ENCODE measurements at places on chromosomes 2 and 18.
A peak's percentile ranks its signal among the peaks of the same experiment; 100 is the strongest.

GRCh38 chr18:27546991-27547390 is 361.9 kb upstream of the CHST9 start:
- DNase-seq, result no peak

- DNase-seq, result no peak
These were observed 550.7 kb downstream of the THSD7B start for GRCh38 chr2:137316075-137316474.

DNA sequence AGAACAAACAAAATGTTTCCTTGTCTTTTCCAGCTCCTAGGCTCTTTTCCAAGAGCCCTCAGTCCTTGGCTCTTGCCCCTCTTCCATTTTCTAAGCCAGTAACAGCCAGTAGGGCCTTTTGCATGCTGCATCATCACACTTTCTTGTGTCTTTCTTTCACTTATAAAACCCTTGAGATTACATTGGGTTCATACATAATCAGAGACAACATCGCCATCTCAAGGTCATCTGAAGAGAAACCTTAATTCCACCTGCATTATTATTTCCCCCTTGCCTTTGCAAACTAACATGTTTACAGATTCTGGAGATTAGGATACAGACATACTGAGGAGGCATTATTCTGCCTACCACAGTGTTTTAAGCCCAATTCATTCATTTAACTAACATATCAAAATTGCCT is 697.3 kb downstream of the TRIB2 start:
- no peak for DNase-seq

DNA sequence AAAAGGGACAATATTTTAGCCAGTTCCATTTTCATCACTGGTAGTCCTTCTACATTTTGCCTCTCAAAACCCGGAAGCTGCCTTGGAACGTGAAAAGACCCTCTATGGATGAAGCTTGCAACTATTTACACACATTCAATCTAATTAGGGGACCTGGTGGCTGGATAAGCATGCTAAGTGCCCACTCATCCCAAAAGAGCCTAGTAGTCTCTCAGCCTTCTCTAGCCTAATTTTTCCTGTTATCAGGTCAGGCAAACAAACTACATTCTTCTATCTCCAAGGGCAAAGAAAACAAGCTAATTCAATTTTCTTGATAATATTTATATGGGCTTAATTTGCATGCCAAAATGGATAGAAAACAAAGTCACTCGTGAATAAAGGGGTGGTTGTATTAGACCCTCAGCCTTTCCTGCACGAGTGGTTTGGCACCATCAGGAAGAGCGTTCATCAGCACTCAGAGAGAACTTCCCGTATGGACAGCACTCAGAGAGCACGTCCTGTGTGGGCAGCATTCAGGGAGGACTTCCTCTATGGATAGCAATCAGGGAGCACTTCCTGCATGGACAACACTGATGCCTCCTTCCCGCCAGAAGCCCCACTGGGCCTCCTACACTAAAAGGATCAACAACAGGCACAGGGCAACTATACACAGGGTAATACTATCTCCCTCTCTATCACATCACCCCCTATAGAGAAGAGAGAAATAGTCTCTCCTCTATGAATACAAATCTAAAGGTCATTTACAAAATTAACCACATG is 122.2 kb downstream of the RBMS1 start:
- DNase-seq, result no peak

DNA sequence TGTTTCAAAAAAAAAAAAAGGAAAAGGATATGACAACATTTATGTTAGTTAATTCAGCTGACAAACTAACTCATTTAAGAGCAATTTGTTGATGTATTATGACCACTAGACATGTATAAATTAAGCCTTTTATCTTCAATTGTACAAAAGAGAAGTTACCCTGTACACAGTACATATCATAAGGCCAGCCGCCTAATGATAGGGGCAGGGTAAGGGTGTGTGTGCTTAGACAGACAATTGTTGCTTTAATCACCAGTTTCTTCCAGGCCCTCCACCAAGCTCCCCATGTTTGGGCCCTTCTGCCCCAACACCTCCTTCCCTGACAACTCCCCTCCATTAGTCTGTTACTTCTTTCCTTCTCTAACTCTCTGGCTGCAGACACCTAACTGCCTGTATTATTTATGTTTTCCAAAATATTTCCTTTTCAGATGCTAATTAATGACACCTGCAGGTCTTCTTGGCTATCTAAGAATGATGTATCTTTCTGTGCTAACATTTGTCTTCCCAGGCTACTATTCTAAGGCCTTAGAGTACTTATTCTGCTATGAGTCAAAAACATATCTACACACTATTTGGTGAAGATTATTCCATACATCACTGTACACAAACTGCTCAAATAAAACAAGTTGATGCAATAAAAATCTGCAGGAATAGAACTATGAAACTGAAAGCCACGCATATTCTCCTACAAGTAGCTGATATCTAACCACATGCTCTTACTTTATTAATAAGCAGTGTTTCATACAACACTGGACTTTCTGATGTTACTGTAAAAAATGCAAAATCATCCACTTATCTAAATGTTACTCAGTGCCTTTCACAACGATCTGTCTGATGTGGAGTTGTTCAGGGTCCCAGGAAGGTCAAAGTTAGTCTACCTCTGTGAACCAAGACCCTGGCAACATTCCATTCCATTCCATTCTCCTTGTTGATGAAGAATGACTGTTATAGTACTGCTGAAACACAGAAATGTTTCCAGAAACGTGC is 26.4 kb downstream of the TMEM131 start:
- DNase-seq, result no peak

DNA sequence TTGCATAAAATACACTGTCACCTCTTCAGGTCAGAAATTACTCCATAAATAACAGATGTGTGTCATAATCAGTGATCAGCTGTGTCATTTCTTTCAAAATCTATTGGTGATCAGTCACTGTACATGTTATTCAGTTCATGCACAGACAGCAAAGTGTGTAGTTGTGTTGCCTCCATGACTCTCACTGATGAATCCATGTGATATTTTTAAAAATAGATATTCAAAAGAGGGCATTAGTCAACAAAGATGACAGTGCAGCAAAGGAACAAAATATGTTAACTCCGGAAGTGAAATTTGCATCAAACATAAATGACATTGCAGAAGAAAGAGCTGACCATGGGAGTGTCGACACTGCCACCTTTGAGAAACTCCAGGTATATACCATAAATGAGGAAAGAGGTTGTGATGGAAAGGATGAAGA is 17.1 kb upstream of the MCM6 start:
- no peak for DNase-seq

DNA sequence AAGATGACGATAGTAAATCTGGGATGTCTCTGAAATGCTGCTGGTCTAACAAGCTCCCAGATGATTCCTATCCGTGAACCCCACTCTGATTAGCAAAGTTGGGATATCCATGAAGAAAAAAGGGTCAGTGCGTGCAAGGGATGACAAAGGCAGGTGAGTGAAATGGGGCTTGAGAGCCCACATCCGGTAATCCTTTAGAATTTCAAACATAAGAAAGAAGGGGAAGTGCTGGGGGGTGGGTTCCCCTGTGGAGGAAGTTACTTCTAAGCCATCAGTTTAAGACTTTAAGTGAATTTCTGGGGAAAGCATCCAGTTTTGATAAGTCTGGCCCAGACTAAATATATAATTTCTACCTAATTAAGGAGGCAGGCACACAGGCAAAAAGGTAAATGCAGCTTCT is 209.5 kb downstream of the DPP10 start:
- no peak for DNase-seq

DNA sequence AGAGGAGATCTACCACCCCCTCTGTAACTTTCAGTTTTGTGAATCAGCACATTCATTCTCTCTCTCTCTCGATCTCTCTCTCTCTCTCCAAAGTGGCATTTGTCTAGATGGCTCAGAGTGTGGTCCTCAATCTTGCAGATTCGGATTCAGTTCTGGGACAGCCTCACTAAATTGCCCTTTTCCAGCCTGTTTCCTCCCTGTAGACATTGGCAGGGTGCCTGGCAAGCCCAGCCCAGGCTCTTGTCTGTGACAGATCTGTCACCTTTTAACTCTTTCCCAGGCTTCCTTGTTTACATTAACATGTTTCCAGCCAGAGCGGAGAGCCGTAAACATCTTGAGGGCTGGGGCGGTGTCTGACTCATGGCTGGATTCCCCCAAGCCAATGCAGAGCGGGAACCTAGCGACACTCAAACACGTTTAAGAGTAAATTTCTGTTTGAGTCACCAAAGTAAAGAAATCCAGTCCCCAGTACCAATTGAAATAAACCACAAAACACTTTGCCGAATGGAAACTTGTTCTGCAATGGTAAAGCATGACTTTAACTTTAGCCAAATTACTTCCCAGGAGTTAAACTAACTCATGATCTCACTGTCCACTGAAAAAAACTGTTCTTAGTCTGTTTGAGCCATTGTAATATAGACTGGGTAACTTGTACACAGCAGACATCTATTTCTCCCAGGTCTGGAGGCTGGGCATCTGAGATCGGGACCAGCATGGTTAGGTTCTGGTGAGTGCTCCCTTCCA is 6.6 kb upstream of the CYP27C1 start:
- no peak for DNase-seq

DNA sequence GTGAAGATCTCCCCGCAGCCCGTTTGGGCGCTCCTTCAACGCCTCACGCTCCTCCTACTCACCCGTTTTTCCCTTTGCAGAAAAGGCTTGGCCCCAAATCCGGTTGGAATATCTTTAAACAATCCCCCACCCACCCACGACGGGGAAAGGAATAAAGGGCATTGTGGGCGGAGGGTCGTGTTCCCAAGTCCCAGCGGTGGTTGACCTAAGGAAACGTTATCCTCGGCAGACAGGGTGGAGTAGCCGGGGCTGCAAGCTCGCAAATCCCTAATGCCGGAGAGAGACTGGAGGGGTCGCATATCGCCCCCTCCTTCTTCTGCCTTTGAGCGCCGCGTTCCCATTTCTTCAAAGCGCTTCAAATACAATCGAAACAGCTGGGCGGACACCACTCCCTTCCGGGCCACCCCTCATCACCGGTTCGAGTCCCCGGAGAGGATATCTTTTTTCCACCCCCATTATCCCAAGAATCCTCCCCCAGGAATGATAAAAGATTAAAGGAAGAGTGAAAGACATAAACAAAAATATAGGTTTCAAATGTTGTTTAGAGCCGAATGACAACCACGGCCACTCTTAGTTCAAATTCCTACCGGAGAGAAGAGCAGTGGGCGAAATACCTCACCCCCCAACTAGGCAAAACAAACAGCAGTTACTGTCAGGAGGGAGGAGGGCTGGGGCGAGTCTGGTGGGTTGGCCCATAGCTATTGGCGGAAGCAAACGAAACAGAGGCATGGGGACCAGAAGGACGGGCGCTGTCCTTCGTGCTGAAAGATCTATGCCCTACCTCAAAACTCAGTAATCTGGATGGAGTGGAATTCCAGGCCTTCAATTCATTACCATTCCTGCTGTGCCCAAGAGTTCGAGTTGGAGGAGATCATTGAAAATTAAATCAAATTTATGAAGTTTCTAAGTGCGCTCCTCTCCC is 2.8 kb upstream of the GAD1 start:
- DNase-seq, result peak; percentile 21

DNA sequence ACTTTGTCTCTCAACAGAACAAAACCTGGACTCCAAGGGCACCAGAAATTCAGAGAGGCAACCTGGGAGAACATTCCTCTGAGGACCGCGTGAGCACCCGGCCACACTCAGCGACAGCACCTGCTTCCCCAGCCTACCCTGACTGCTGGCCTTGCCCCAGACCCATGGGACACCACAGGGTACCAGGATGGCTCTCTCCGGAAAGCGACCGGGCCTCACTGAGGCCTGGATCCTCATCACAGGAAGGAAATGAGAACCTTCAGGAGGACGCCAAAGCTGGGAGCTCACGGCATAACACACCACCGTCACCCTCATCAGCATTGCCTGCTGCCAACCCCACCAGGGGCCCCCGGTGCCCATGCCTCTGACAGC is 38.9 kb downstream of the HS6ST1 start:
- DNase-seq, result no peak

DNA sequence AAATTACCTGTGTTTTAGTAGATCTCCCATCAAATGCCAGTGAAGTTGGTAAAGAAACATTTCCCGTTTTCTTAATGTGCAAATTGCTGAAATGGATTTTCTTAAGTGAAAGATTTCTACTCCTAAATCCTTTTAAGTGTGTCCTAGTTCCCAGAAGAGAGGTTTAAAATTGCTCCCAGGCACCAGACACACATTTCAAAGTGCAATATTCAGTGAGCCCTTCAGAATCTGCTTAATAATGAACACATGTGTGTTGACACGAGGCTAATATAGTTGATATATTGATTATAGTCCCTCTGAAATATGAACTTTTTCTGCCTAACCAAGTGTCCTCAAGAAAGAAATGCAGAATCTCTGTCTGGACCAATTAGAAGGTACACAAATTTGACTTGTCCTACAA is 861.7 kb upstream of the CNTNAP5 start:
- DNase-seq, result no peak

GRCh38 chr2:107730898-107731297 is 95.8 kb upstream of the RGPD4 start:
- DNase-seq, result no peak

DNA sequence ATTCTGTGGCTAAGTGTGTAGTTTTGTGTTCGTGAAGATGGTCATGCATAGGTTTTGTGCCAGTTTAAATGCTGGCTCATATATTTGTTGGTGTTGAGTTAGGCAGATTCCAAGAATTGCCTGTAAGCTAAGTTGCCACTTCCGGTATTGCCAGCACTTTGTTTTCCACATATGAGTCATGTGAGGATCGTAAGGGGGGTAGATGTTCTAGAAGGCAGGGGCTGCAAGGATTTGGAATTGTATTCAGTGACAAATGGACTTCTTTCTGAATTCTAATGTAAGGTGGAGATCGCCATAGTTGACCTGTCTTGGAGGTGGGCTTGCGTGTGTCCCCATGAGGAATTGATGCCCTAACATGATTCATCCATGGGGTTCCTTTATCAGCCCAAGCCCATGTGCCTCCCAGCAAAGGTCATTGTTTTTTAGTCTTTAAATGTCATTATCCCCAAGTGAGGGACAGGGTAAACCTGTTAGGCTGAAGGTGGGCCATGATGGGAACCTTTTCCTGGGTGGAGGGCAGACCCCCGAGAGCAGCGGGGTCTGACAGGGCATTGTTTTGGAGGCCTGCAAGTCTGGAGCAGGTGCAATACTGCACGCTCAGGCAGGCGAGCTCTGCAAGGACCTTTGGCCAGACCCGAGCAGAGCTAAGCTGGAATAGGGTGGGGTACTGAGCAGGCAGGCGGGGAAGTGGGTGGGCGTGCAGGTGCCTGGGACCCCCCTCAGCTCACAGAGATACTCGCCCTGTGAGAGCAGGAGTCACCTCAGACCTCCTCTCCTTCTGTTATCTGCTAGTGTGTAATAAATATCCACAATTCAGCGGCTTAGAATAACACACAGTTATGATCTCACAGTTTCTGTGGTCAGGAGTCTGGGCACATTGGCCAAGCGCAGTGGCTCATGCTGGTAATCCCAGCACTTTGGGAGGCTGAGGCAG is 77.4 kb downstream of the LRRFIP1 start:
- no peak for DNase-seq

GRCh38 chr18:23828426-23828825 is 139.2 kb downstream of the LAMA3 start:
- peak; percentile 15 for DNase-seq

GRCh38 chr2:105865222-105865913 is 120.7 kb downstream of the NCK2 start:
- DNase-seq, result no peak

GRCh38 chr2:133602538-133602937 is 34.3 kb upstream of the NCKAP5 start:
- DNase-seq, result no peak

- DNase-seq, result no peak
These were observed 99.6 kb downstream of the TXNL1 start for GRCh38 chr18:56538746-56539145.

- no peak for DNase-seq
These were observed 15.2 kb downstream of the NABP1 start for GRCh38 chr2:191693166-191693565.

- no peak for DNase-seq
These were observed 8.6 kb downstream of the GNLY start for GRCh38 chr2:85702800-85703199.
